ENCODE measurements at places on chromosomes 5 and 9. TPM values are rescaled to one million over a fixed set of nuclear protein-coding genes. Genes with fewer than 3 reads are reported as not detected.

- no peak overlapping the region for H3K4me3 ChIP-seq
- no peaks in the 10 kb centered on the region for H3K27me3 ChIP-seq
- H3K4me1 ChIP-seq, result no peaks in the 10 kb centered on the region
- H3K36me3 ChIP-seq, result no peaks in the 10 kb centered on the region
Measured at GRCh38 chr5:169127431-169127830, 173.5 kb downstream of the SLIT3 start.

GRCh38 chr5:83471405-83472212 is at the start of gene VCAN:
Gene VCAN (plus strand): TSS chr5:83471744. CDS start chr5:83483519, 11,775 bp downstream.
- peaks cover 45% of the 10 kb centered on the region for H3K27me3 ChIP-seq
- no peak within 1 kb of the TSS for H3K27ac ChIP-seq
- DNase-seq, result no peak
- H3K4me3 ChIP-seq, result no peak within 1 kb of the TSS
- H3K36me3 ChIP-seq, result no peaks in the 10 kb centered on the region

DNA sequence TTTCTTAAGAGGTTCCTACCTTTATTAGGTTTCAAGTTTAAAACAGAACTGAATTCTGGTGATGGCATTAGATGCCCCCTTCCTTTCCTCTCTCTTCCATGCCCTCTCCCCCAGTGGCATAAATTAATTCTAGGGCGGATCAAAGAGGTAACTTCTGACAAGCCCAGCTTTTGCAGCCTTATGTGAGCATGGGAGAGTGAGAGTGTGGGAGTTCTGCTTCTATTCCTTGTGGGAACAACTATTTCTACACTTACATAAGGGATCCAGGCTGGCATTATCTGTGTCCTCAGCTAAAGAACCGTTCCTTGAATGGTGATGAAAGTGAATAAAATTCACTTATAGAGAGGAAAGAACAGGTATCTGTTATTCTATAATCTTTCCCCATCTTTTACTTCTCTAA is 437.6 kb downstream of the KIF4B start:
- no peaks in the 10 kb centered on the region for H3K27me3 ChIP-seq
- no peak overlapping the region for H3K27ac ChIP-seq
- H3K36me3 ChIP-seq, result no peaks in the 10 kb centered on the region
- H3K4me3 ChIP-seq, result no peak overlapping the region
- no peak for DNase-seq

- H3K36me3 ChIP-seq, result no peaks in the 10 kb centered on the region
- DNase-seq, result no peak
- H3K27ac ChIP-seq, result no peak overlapping the region
- no peak overlapping the region for H3K4me3 ChIP-seq
Measured at GRCh38 chr9:89764217-89764616, 159.4 kb downstream of the GADD45G start.

DNA sequence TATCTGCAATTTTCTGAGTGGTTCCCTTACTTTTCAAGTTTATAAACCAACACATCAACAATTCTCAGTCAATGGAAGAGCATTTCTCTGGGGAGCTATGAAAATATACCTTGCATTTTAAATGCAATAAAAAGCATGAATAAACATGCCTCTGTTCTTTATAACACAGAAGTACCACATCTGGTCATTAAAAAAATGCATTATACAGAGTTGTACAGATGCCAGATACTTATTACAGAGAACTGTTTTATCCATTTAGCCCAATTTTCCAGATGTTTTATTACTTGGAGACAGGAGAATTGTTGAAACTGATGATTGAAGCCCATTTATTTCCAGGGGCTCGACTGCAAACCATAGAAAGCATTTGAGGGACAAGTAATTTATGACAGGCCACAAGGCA is 19.2 kb upstream of the HEXB start:
- no peak overlapping the region for H3K4me3 ChIP-seq
- H3K4me1 ChIP-seq, result no peaks in the 10 kb centered on the region
- DNase-seq, result no peak
- H3K36me3 ChIP-seq, result no peaks in the 10 kb centered on the region

DNA sequence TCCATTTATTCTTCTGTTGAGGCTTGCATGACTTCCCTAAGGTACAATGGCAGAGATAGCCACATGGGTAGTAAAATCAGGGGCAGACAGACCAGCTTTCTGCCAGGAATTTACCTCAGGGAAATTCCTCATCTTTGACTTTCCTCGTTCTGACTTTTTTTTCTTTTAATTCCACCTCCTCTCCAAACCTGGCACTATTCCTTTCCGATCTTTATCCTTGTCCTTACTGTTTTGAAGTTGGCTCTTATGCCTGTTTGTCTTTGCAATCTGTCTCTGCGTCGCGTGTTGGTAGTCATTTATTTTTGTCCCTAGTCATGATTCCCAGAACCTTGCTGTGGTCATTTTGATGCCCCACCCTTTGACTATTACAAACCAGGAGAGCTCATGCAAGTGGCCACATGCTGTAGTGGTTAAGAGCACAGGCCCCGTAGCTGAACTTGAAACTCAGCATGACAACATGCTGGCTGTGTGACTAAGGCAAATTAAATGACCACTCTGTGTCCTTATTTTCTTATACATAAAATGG is 19.0 kb downstream of the TMC1 start:
- no peaks in the 10 kb centered on the region for H3K36me3 ChIP-seq
- no peak overlapping the region for H3K27ac ChIP-seq
- H3K27me3 ChIP-seq, result no peaks in the 10 kb centered on the region
- no peaks in the 10 kb centered on the region for H3K4me1 ChIP-seq

DNA sequence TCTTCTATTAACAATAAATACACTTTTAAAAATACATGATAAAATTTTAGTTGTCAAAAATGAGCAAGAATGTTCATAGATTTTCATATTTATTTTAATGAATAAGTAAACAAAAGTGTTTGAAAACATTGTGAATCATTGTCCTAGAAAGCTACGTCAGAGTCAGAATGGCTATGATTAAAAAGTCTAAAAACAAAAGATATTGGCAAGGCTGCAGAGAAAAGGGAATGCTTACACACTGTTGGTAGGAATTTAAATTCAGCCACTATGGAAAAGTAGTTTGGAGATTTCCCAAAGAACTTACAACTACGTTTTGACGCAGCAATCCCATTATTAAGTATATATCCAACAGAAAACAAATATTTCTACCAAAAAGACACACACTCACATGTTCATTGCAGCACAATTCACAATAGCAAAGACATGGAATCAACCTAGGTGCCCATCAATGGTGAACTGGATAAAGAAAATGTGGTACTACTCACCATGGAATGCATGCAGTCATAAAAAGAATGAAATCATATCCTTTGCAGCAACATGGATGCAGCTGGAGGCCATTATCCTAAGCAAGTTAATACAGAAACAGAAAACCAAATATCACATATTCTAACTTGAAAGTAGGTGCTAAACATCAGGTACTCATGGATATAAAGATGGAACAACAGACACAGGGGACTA is 49.2 kb upstream of the FBXL17 start:
- DNase-seq, result no peak
- H3K36me3 ChIP-seq, result no peaks in the 10 kb centered on the region
- H3K27me3 ChIP-seq, result peaks cover 2% of the 10 kb centered on the region
- no peak overlapping the region for H3K27ac ChIP-seq
- H3K4me3 ChIP-seq, result no peak overlapping the region
- no peaks in the 10 kb centered on the region for H3K4me1 ChIP-seq

DNA sequence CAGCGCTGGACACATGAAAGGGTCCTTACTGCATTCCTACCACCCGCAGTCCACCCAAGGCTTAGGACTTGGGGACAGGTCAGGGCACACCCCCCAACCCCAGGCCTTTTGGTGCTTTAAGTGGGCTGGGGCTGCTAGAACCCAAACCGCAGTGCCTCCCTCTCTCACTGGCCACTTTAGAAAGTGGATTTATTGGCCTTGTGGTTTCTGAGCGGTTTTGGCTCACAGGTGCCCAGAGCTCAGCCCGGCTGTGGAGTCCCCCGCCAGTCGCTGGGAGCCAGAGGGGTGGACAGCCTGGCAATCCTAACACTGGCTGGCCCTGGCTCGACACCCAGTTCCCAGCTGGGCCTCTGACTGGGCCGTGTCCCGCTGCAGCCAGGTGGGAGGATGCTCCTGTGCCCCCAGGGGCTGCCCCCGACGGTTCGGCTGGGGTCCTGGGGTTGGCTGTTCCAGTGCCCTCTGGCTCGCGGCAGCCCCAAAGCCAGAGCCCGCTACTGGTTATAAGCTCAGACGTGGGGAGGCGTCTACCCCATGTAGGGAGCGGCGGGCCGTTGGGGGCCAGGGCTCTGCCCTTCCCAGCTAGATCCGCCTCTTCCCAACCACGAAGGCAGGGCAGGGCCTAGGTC is 65.2 kb upstream of the RNU6ATAC start:
- no peak overlapping the region for H3K27ac ChIP-seq
- H3K4me3 ChIP-seq, result no peak overlapping the region
- H3K27me3 ChIP-seq, result no peaks in the 10 kb centered on the region
- no peak for DNase-seq

GRCh38 chr5:43993634-43994351 is 390.8 kb downstream of the NNT start:
- DNase-seq, result no peak
- no peaks in the 10 kb centered on the region for H3K36me3 ChIP-seq
- no peak overlapping the region for H3K27ac ChIP-seq
- no peak overlapping the region for H3K4me3 ChIP-seq
- no peaks in the 10 kb centered on the region for H3K27me3 ChIP-seq

GRCh38 chr9:33894316-33894715 is 77.4 kb downstream of the UBE2R2 start:
- no peak overlapping the region for H3K4me3 ChIP-seq

- H3K36me3 ChIP-seq, result no peaks in the 10 kb centered on the region
- no peaks in the 10 kb centered on the region for H3K4me1 ChIP-seq
Measured at GRCh38 chr5:36232533-36232932, 9.2 kb downstream of the NADK2 start.

- no peak overlapping the region for H3K27ac ChIP-seq
- no peak for DNase-seq
- no peaks in the 10 kb centered on the region for H3K4me1 ChIP-seq
Measured at GRCh38 chr9:124342776-124343485, 72.3 kb downstream of the PSMB7 start.

DNA sequence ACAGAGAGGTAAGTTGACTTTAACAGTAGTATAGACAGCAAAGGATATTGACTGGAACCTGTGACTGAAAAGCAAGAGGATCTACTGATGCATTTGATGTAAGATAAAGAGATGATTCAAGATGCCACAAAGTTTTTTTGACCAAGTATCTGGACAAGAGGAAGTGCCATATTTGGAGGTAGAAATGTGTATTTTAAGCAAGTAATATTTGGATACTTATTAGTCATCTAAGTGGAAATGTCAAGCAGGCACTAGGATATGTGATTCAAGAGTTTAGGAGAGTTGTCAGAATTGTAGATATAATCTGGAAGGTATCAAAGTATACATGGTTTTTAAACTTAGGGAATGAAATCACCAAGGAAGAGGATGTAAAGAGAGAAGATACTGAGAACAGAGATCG is 686.1 kb upstream of the CHD1 start:
- H3K36me3 ChIP-seq, result no peaks in the 10 kb centered on the region
- H3K4me1 ChIP-seq, result no peaks in the 10 kb centered on the region
- no peaks in the 10 kb centered on the region for H3K27me3 ChIP-seq
- DNase-seq, result no peak
- H3K4me3 ChIP-seq, result no peak overlapping the region

GRCh38 chr9:125789196-125789595 is 42.0 kb downstream of the PBX3 start:
- DNase-seq, result no peak
- H3K4me1 ChIP-seq, result peaks cover 20% of the 10 kb centered on the region

FOXD4 gene
- 0.32 TPM for total RNA-seq

FAM221B gene
- not detected for total RNA-seq

CCDC187 gene
- not detected for total RNA-seq

FREM1 gene
- total RNA-seq, result 0.67 TPM

C7 gene
- not detected for total RNA-seq

FGF1 gene
- total RNA-seq, result not detected

All from CD4-positive, CD25-positive, alpha-beta regulatory T cell (primary cell).